ENCODE measurements at places on chromosomes 2 and 18.
A peak's percentile ranks its signal among the peaks of the same experiment; 100 is the strongest.

DNA sequence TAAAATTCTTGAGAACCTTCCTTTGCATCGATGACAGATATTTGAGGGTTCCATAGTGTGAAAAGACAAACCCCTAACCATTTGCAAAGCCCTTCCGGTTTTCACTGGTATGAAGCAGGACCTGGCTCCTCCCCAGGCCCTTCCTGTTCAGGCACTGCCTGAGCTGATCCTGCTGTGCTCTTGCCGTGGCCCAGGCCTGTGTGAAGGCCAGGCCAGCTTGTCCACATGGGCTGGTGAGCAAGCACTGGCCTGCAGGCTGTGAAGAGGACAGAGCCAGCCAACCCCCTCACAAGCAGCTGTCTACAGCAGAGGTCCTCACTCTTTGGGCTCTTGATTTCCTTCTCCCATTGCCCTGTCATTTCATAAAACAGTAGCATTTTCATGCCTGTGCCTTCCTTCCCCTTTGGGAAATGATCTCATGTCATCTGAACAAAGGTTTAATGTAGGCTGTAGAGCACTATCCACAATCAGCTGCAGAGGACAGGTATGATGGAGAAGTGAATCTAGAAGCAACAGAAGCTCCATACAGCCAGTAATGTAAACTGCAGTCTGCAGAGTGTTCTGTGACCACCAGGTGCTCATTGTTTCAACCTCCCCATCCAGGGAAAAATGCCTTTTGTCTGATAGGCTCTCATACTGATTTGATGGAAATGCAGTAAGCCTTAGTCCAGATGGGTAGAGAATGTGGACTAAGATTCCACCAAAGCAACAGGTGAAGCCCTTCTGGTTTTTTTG is 19.8 kb downstream of the MPHOSPH10 start:
- no peak for DNase-seq

DNA sequence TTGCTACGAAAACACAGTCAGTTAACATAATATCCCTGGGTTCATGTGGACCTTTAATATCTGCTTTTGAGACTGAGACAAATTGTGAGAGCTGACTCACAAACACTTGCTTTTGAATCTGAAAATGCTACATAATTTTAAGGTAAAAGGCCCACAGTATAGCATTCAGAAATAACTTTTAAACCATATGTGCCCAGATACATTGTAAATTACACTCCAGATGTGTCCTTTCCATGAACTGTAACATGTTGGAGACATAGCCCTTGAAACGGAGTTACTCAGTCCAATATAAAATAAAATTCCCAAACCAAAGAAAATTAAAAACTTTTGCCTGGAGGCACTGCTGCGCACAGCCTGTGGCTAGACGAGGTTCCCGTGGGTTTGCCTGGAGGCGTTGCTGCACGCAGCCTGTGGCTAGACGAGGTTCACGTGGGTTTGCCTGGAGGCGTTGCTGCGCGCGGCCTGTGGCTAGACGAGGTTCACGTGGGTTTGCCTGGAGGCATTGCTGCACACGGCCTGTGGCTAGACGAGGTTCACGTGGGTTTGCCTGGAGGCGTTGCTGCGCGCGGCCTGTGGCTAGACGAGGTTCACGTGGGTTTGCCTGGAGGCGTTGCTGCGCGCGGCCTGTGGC is 131.9 kb upstream of the ALKAL2 start:
- DNase-seq, result no peak

- DNase-seq, result no peak
These were observed 21.1 kb upstream of the NFATC1 start for GRCh38 chr18:79374408-79375171.

- no peak for DNase-seq
These were observed 141.1 kb downstream of the CCBE1 start for GRCh38 chr18:59555995-59556659.

GRCh38 chr2:25165992-25166875 is 2.1 kb downstream of the POMC start:
- peak; percentile 37 for DNase-seq
